ENCODE measurements at places on chromosomes 2 and 18.
A peak's percentile ranks its signal among the peaks of the same experiment; 100 is the strongest.

GRCh38 chr2:197786010-197786877 is 1.1 kb upstream of the BOLL start:
- no peak for DNase-seq

- DNase-seq, result no peak
Observed at GRCh38 chr2:158753641-158754611, 41.2 kb upstream of the DAPL1 start.

DNA sequence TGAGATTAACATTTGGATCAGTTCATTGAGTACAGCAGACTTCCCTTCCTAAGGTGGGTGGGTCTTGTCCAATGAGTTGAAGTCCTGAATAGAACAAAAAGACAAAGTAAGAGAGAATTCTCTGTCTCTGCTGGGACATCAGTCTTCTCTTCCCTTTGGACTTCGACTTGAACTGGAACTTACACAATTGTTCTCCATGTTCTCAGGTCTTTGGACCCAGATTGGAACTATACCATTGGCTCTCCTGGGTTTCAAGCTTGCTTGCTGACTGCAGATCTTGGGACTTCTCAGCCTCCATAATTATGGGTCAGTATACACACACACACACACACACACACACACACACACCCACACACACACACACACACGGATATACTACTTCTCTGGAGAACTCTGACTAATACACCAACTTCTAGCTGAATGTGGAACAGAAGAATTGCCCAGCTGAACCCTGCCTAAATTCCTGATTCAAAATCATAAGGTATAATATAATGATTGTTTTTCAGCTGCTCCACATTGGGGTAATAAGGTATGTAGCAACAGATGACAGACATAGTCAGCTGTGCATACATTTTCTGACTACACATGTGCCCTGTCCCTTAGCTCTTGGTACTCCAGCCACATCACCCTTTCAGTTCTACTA is 214.0 kb downstream of the TGIF1 start:
- no peak for DNase-seq

DNA sequence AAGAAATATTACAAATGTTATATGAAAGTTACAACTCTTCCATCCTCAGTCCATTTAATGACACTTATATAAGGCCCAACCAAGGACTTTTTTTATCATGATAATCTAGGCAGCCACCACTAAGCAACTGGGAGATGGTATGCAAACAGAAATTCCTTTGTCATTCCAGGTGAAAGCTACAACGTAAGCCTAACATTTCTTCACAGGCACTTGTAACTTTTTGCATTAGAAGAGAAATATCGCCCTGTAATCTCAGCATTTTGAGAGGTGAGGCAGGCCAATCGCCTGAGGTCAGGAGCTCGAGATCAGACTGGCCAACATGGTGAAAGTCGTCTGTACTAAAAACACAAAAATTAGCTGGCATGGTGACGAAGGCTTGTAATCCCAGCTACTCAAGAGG is 581.2 kb upstream of the SLC8A1 start:
- DNase-seq, result no peak

GRCh38 chr18:57438743-57439608 is 3.8 kb downstream of the ONECUT2 start:
- DNase-seq, result no peak

DNA sequence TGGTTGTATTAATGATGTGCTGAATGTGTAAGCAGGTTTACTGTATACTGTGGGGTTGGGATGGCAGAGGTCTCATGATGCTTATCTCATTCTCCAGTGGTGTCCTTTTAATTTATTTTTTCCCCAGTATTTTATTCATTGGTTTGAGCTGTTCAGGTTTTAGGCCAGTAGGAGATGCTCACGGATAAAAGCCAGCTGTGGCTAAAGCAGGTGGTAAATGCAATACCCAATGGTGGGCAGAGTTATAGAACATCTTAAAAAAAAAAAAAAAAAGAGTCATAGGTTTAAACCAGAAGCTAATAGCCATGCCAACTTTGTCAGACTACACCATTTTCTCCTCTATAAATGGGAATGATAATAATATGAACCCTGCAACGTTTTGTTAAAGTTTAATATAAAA is 57.8 kb upstream of the NEUROD1 start:
- DNase-seq, result no peak

GRCh38 chr2:8412586-8412985 is 269.3 kb upstream of the ID2 start:
- DNase-seq, result peak; percentile 90

- no peak for DNase-seq
Observed at GRCh38 chr2:99938250-99938649, 204.1 kb downstream of the AFF3 start.

GRCh38 chr2:42792087-42792582 is 248 bp downstream of the HAAO start:
- DNase-seq, result no peak

Data from lower leg skin (tissue), 4 donors.